Myocyte (in vitro differentiated cells): ENCODE measurements at places on chromosomes 11 and 22. TPM values are rescaled to one million over a fixed set of nuclear protein-coding genes. Genes with fewer than 3 reads are reported as not detected.
A peak's percentile ranks its signal among the peaks of the same experiment; 100 is the strongest.

DNA sequence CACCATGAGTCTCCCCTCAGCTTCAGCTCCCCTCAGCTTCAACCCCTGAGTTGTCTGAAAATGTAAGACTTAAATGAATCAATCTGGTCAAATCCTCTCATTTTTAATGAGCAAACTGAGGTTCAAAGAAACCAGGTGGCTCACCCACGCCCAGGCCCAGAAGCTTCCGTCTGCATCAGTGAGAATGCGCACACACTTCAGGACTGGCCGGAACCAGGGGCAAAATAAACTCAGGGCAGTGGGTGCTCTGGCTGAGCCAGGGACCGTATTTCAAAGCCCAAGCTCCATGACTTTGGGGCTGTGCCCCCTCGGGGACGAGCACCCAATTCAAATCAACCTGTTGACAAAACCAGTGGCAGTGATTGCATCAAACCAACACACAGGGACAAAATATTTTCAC lies 3.1 kb downstream of the SULT4A1 start:
- DNase-seq, result no peak

GRCh38 chr22:23236440-23237184 lies 56.3 kb downstream of the BCR start:
- no peak for DNase-seq

DNA sequence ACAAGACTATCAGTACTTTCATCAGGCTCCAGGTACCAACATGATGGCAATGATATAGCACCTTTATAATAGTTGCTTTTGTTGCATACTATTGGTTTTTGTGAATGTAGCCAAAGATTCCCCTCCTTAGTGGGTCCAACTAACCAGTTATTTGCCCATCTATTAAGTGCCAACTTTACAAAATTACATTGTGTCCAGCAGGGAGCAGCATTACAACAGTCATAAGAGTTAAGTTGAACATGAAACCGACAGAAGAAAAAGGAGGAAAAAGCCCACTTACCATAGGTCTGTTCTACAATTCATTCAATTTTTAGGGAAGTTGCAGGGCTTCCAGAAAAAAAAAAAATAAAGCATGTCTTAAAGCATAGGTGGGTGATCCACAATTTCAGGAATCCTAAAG lies 21.6 kb downstream of the IMMP1L start:
- peak; percentile 68 for DNase-seq

DNA sequence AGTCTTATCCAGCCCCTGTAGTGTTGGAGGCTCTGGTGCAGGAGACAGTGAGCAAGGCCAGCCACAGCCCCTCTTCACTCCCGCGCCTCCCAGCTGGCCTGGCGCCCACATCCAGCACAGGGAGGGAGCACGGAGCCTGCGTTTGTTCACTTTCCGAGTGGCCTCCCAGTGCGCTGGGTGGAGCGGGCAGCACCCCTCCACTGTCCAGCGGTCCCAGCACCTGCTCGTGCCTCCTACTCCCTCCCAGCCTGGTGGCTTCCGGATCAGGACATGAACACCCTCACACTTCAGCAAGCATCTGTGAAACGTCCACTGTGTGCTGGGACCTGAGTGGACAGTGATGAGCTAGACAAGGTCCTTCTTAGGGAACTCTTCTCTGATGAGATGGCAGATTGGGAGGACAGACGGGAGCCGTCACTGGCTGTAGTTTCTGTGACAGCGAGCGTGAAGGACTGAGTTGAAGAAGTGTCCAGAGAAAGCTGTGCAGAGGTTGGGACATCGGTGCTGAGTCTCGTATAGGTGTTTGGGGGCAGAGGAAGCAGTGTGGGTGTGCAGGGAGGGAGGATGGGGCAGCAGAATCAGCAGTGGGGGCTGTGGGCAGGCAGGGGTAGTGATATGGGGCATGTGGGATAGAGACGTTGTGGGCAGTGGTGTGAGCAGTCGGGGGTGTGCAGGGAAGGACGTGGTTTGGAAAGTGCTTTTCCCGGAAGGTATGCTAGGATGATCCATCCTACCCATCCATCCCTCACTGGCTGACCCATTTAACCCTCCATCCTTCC lies 256.8 kb downstream of the TBC1D22A start:
- DNase-seq, result no peak

GRCh38 chr11:65726660-65727059 lies 6.1 kb upstream of the RNASEH2C start:
- no peak for DNase-seq

DNA sequence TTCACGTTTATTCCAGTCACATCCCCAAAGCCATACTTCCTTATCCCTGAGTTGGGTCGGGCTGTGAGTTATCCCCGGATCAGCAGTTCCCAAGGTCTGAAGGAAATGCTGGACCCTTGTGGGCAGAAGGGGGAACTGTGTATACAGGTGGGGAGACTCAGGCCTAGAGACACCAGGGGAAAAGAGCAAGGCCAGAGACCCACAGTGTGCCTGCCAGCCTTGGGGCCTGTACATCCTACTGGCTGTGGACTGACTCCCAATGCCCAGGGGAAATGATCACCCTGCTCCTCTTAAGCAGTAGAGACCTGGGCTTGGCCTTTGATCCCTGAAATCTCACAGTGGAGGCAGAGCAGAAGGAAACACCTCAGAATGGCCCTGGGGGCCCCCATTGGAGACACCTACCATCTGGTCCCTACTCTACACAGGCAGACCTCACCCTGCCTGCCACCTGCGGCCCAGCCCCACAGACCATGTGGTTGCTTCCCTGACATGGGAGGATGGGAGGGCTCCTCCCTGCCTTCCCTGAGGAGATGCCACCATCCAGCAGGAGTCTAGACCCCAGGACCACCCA lies 1.3 kb downstream of the SELENOM start:
- peak; percentile 36 for DNase-seq

DNA sequence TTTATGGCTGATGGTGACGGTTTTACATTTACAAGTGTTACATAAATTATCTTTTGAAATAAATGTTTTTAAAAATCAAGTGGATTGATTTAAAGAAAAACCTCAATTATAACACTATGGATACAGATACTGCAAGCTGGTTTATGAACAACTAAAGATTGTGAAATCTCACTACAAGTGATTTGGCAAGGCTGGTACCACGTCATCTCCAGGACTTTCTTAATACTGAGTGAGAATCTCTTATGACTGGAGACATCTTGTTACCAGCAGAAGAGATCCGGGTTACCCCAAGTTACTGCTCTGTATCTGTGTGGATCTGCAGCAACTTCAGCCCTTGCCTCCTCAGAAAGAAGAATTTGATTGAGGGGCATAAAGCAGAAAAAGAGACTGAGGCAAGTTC lies 452.9 kb downstream of the MN1 start:
- DNase-seq, result no peak

The CRYBA4 gene
- not detected in 2 replicates for total RNA-seq

DNA sequence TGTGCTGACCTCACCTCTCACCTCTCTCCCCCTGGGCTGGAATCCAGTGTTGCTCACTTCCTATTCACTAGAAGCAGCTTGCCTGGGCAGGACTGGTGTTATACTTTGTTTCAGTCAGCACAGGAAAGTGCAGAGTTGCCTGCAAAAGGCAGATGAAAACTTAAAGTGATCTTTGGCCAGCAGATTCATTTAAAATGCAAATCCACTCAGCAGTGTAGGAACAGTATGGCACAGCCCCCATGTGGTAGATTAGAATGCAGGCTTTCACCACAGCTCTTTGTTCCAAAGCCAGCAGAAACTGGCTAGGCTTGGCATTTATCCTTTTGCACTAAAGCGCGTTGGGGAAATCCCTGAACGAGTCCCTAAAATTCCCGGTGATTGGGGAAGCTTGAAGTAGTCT lies 301.2 kb downstream of the OR4C45 start:
- DNase-seq, result no peak
